Amniotic stem cell (primary cell): ENCODE measurements at places on chromosomes 12 and 14.

GRCh38 chr12:75103822-75104221 lies 105.8 kb downstream of the KCNC2 start:
- no peak for DNase-seq

DNA sequence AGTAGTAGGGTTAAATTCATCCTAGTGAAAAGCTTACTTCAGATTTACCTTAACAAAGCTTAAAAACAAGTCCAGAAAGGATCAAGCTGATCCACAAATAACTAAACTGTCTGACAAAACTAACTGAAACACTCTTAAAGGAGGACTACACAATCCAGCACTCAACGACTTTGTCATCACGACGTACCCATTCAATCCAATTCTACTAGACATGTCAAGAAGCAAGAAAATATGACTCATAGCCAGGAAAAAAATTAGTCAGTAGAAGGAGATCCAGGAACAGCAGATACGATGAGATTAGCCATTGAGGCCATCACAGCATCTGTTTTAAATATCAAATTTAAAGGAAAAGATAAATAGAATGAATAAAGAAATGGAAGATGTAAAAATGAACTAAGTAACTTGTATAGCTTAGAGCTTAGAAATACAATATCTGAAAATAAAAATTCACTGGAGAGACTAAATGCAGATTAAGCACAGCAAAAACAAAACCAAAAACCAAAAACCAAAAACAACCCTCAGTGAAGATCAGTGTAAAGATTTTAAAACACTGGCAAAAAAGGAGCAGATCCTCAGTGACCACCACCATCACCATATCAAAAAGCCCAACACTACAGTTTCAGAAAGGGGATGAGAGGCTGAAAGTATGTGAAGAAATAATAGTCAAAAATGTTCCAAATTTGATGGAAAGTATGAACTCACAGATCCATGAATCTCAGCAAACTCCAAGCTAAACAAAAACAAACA lies 95.0 kb upstream of the CCND2 start:
- DNase-seq = no peak

GRCh38 chr12:128920468-128920867 lies 67.2 kb downstream of the GLT1D1 start:
- no peak for DNase-seq

- DNase-seq = no peak
Observed at GRCh38 chr12:52631264-52631663, 12.9 kb upstream of the KRT73 start.

DNA sequence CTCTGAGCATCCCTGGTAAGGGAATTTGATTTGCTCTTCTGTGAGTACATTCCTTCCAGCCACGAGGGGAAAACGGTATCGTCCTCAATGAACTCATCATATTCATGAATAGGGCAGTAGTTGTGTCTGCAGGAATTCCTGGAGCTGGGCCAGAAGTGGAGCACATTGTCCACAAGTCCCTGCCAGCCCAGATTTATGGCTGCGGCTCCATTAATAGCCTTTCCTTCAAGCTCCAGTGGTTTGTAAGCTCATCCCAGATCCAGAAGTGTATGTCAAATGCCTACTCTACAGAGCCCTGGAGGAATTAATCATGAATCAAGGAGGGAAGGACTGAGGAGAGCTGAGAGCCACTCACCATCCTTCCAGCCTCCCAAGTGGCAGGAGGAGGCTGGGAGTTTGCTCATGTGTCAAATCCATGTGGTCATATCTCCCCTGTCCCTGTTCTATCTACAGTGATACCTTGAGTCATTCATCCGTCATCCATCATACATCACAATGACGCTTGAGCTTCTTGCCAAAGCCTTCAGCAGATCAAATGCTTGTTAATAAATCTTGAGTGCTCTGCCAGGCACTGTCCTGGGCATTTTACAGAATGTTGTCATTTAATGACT lies 65.5 kb downstream of the SVOP start:
- DNase-seq = no peak
